ENCODE measurements at places on chromosomes 4 and X. TPM values are rescaled to one million over a fixed set of nuclear protein-coding genes. Genes with fewer than 3 reads are reported as not detected.

Gene CXCR3
- 0.34 TPM for total RNA-seq

DNA sequence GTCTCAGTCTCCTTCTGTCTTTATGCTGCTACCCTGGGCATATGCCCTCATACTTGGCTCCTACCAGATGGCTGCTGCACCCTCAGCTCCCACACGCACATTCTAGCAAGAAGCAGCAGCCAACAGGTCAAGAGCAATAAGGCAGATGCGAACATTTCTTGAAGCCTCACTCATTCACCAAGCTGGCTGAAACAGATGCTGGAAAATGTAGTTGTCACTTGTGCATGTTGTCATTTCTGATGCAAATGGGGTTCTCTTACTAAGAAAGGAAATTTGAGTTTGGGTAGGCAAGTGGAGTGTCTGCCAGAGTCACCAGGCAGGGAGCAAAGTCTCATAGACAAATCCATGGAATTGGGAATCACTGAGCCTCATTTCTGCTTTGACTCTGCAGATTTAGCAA is 57.4 kb upstream of the SORBS2 start:
- H3K27ac ChIP-seq = no peak overlapping the region
- DNase-seq = no peak
- H3K4me3 ChIP-seq = no peak overlapping the region

Gene LRP2BP
- 5.1 TPM for total RNA-seq

- H3K27me3 ChIP-seq = no peaks in the 10 kb centered on the region
- no peak for DNase-seq
- no peak overlapping the region for H3K27ac ChIP-seq
- H3K4me3 ChIP-seq = no peak overlapping the region
- no peaks in the 10 kb centered on the region for H3K36me3 ChIP-seq
- H3K4me1 ChIP-seq = peaks cover 2% of the 10 kb centered on the region
Observed at GRCh38 chrX:40100537-40101429, 3.0 kb upstream of the BCOR start.

Gene FHDC1
- total RNA-seq = 0.30 TPM

Gene SSX4
- not detected for total RNA-seq

Gene ARHGAP10
- 70.8 TPM for total RNA-seq

DNA sequence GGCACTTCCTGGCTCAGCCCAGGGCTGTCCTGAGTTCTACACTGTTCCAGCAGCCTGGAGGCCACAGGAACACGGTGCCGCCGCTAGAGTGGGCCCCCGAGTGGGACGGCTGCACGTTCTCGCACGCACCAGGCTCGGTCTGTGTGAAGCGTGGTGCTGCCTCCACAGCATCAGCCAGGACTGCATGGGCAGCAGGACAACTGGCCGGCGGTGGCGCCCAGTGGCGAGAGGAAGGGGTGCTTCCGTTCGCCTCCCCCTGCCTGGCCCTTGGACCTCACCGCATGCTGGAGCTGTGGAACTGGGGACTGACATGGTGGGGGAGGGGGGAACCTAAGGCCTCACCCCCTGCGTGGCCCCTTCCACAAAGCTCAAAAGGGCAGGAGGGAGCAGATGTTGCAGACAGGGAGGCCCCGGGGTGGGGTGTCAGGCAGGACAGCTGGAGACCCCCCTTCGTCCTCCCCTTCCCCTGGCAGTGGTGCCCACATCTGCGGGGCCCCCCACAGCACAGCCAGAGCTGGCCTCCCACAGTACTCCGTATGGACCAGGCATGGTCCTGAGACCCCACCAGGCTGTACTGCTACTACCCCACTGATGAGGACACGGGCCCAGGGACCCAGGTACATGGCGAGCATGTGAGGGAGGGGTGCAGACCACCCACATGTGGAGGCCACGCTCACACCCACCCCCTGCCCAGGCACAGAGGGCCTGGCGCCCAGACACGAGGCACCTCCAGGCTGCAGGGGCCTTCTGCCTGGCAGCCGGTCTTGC is 58.5 kb downstream of the ACOX3 start:
- H3K27ac ChIP-seq = no peak overlapping the region
- H3K36me3 ChIP-seq = no peaks in the 10 kb centered on the region
- H3K4me1 ChIP-seq = peaks cover 15% of the 10 kb centered on the region
- no peak overlapping the region for H3K4me3 ChIP-seq
- H3K27me3 ChIP-seq = no peaks in the 10 kb centered on the region
- no peak for DNase-seq

Gene GPRIN3
- 3.7 TPM for total RNA-seq

Gene FGFBP1
- 1.4 TPM for total RNA-seq

DNA sequence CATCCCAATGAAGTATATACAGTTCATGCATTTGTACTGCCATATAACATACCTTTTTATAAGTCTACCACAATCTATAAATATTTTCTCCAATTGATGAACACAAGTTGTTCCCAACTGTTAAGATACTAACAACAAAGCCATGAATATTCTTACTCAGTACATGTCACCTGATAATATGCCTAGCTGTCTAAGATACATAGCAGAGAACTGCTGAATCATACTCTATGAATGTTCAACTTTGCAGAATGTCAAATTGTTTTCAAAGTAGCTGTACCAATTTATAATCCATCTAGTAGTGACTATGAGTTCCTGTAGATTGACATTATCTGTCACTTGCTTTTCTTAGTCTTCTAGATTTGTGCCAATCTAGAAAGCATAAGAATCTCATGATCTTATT is 84.9 kb downstream of the RAB28 start:
- H3K27me3 ChIP-seq = no peaks in the 10 kb centered on the region
- H3K27ac ChIP-seq = no peak overlapping the region
- H3K36me3 ChIP-seq = no peaks in the 10 kb centered on the region
